ENCODE measurements at places on chromosomes 3 and 15. TPM values are rescaled to one million over a fixed set of nuclear protein-coding genes. Genes with fewer than 3 reads are reported as not detected.

DNA sequence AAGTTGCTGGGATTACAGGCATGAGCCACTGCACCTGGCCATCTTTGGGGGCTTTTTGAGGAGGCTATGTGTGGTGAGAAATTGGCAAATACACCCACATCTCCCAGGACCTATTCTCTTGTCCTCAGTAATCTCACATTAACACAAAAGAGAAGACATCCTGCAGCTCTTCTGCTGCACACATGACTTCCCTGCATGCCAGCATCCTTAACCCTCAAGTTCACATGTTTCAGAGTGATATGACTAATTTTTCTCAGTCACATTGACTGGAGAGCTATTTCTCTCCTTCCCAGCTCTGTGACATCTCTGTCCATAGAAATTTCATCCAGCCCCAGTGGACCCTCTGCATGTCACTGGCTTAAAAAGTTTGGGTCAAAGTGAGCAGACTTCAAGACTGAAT lies 1.9 kb upstream of the SKIC8 start:
- no peak for DNase-seq
- peaks cover 6% of the 10 kb centered on the region for H3K27me3 ChIP-seq
- H3K4me1 ChIP-seq, result peaks cover 13% of the 10 kb centered on the region
- no peak overlapping the region for H3K27ac ChIP-seq
- no peaks in the 10 kb centered on the region for H3K36me3 ChIP-seq

- peak overlapping the region; percentile 92 for H3K27ac ChIP-seq
- DNase-seq, result peak; percentile 24
- peaks cover 42% of the 10 kb centered on the region for H3K4me1 ChIP-seq
- no peaks in the 10 kb centered on the region for H3K27me3 ChIP-seq
- H3K4me3 ChIP-seq, result peak overlapping the region; percentile 88
Observed at GRCh38 chr3:61562721-61563312, 1.4 kb downstream of the PTPRG start.

GRCh38 chr15:87021751-87022150 lies 942.1 kb downstream of the AGBL1 start:
- no peaks in the 10 kb centered on the region for H3K4me1 ChIP-seq
- DNase-seq, result no peak
- no peak overlapping the region for H3K27ac ChIP-seq
- H3K36me3 ChIP-seq, result no peaks in the 10 kb centered on the region
- no peaks in the 10 kb centered on the region for H3K27me3 ChIP-seq

GRCh38 chr3:147384210-147385058 lies 21.9 kb downstream of the ZIC4 start:
- no peak for DNase-seq
- no peaks in the 10 kb centered on the region for H3K4me1 ChIP-seq
- peaks cover 100% of the 10 kb centered on the region for H3K27me3 ChIP-seq
- H3K36me3 ChIP-seq, result no peaks in the 10 kb centered on the region
- H3K27ac ChIP-seq, result no peak overlapping the region

DNA sequence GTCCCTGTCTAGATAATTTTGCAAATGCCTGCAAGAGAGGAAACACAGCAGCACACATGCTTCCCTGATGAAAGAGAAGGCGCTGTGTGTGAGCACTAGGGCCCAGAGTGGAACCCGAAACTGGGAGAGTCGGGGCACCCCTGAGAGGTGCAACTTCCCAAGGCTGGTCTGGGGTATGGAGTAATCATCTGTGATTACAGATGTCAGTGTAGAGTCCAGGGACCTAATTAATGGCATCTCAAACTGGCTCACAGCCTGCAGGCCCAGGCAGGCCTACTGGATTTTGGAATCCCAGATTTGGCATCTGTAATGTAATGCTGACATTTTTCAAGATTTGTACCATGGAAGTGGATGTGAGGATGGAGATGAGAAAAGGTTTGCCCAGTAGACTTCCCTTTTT lies 29.4 kb downstream of the PGPEP1L start:
- DNase-seq, result no peak
- H3K4me1 ChIP-seq, result peaks cover 5% of the 10 kb centered on the region
- no peak overlapping the region for H3K4me3 ChIP-seq
- H3K27ac ChIP-seq, result no peak overlapping the region
- H3K27me3 ChIP-seq, result no peaks in the 10 kb centered on the region

- peaks cover 43% of the 10 kb centered on the region for H3K4me1 ChIP-seq
- no peaks in the 10 kb centered on the region for H3K27me3 ChIP-seq
- peak within 1 kb of the TSS; percentile 85 for H3K4me3 ChIP-seq
- H3K27ac ChIP-seq, result peak within 1 kb of the TSS; percentile 96
Observed at GRCh38 chr15:69452692-69453521, at the start of gene RPLP1. Gene RPLP1, plus strand, starts transcription at chr15:69452818. Its CDS starts 131 bp downstream, at chr15:69452949.

DNA sequence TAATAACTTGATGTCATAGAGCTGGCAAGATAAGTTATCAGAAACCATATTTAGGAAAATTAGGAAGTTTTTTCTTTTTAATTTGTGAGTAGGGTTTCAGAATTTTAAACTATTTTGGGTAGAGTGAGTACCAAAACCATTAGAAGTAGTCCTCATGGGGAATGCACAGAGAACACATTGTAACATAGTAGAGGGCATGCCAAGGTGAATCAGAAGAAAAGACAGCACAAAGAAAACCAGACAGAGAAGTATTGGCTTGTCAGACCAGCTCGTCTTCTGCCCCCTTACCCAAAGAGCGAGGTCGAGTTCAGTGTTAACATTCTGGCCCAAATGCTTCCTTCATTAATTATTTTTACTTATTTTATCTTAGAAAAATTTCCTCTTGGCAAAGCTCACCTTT lies 121.3 kb upstream of the SAMMSON start:
- H3K27ac ChIP-seq, result no peak overlapping the region
- H3K27me3 ChIP-seq, result no peaks in the 10 kb centered on the region
- no peak for DNase-seq
- H3K4me1 ChIP-seq, result peaks cover 43% of the 10 kb centered on the region
- no peaks in the 10 kb centered on the region for H3K36me3 ChIP-seq

- no peaks in the 10 kb centered on the region for H3K36me3 ChIP-seq
- H3K4me3 ChIP-seq, result no peak overlapping the region
- no peak overlapping the region for H3K27ac ChIP-seq
- no peaks in the 10 kb centered on the region for H3K4me1 ChIP-seq
- DNase-seq, result no peak
Observed at GRCh38 chr3:194810076-194810475, 124.4 kb downstream of the FAM43A start.

GRCh38 chr15:59636184-59636583 lies 21.1 kb downstream of the GTF2A2 start:
- no peak overlapping the region for H3K27ac ChIP-seq
- no peak overlapping the region for H3K4me3 ChIP-seq
- H3K36me3 ChIP-seq, result no peaks in the 10 kb centered on the region
- no peaks in the 10 kb centered on the region for H3K4me1 ChIP-seq

DNA sequence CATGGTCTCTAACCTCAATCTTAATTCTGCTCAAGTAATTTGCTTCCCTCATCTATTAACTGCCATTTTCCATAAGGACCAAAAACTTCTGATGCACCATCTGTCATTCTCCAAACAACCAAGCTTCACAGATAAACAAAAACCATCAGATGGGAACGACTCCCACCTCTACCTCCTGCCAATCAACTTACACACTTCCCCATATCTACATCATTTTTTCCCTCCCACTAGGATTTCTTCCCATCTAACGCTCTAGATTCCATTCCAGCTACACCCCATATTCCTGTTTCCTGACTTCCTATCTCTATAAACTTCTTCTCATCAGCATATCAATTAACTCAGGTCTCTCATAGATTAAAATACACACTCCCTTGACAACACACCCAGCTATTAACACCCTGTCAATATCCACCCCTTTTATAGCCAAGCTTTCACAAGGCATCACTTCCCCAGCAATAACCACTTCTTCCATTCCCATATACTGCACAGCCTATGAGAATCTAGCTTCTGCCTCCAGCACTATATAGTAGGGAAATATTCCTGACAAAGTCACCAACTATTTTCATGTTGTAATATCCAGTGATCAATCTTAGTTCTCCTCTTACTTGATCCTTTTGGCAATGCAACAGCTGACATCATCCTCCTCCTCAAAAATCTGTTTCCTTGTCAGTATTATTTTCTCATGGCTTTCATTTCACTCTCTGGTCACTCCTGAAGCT lies 39.2 kb downstream of the SNX4 start:
- peaks cover 82% of the 10 kb centered on the region for H3K36me3 ChIP-seq
- H3K4me1 ChIP-seq, result no peaks in the 10 kb centered on the region
- H3K27me3 ChIP-seq, result no peaks in the 10 kb centered on the region
- H3K27ac ChIP-seq, result no peak overlapping the region
- no peak for DNase-seq

- DNase-seq, result no peak
- no peaks in the 10 kb centered on the region for H3K4me1 ChIP-seq
- H3K27me3 ChIP-seq, result no peaks in the 10 kb centered on the region
- H3K36me3 ChIP-seq, result no peaks in the 10 kb centered on the region
Observed at GRCh38 chr3:174891524-174892203, 32.5 kb downstream of the NAALADL2 start.

DNA sequence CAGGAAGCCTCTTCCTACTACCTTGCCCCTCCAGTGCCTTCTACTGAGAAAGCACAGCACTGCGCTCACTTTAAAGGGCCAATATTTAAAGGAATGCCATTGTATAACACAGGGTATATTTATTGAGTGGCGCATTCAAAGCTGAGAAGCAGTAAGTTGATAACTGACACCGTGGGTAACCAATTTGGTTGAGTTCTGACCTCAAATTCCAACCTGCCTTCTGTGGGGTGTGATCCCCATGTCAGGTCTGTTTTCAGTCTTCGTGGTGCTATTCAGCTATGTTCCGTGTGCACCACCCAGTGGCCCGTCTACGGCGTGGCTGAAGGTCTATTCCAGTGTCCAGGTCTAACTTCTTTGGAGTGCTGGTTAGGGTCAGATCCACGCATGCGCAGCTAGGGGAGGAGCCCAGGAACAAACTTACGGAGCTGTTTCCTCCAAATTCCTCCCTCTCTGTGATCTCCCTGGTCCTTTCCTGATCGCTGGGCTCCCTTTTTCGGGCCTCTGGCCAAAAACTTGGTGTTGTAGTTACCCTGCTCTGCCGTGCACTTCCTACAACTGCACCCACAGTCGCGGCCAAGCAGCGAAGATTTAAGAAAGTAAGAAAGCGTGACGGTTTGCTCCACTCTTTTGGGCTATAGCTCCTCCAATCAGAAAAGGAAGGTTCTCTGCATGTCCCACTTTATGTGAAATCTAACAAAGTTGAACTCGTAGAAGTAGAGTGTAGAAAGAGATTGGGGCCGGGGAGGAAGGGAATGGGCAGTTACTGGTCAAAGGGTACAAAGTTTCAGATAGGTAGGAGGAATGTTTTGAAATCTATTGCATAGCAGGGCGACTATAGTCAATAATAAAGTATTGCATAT lies 7.7 kb downstream of the LRRC2 start:
- DNase-seq, result peak; percentile 81
- peak overlapping the region; percentile 56 for H3K27ac ChIP-seq
- H3K27me3 ChIP-seq, result no peaks in the 10 kb centered on the region
- no peak overlapping the region for H3K4me3 ChIP-seq
- H3K4me1 ChIP-seq, result peaks cover 3% of the 10 kb centered on the region
- no peaks in the 10 kb centered on the region for H3K36me3 ChIP-seq

DNA sequence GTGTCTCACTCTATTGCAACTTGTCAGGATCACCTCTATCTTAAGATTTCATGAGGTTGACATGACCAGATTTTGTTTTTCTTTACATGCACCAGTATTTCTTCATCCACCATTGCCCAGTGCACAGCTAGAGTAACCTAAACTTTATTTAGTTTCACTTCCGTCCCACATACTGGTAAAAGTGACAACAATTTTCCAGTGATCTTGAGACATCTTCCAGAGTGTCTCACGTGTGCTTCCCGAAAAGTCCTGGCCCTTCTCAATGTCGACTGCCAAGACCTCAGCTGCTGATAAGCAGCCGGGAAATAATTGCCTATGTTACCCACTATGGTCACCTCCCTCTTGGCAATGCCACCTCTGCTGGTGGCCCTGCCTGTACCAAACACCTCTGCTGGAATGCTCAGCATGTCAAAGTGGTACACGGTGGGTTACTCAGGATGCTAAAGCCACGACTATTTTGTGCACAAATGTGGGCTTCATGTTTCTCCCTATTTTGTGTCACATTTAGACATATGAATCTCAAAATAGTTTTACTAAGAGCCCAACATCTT lies 379.7 kb upstream of the TGFBR2 start:
- no peak overlapping the region for H3K4me3 ChIP-seq
- peaks cover 35% of the 10 kb centered on the region for H3K4me1 ChIP-seq
- H3K27ac ChIP-seq, result peak overlapping the region; percentile 68
- H3K27me3 ChIP-seq, result no peaks in the 10 kb centered on the region
- no peaks in the 10 kb centered on the region for H3K36me3 ChIP-seq

DNA sequence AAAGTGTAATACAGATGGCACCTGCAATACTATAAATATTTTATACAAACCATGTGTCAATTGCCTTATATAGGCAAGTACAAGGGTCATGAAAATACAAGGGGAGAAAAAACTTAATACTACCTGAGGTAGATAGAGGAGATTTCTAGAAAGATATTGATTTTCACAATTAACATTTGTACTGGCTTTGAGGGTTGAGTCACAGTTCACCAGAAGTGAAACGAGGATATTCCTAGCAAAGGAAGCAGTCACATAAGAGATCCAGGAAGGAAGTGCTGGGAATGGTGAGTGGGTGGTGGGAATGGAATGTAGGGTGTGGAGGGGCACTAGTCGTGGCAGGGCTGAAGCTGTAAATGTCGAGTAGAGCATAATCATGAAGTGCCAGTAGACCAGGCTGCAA lies 108.7 kb downstream of the P2RY1 start:
- H3K27ac ChIP-seq, result no peak overlapping the region
- H3K4me3 ChIP-seq, result no peak overlapping the region
- no peaks in the 10 kb centered on the region for H3K4me1 ChIP-seq
- H3K36me3 ChIP-seq, result no peaks in the 10 kb centered on the region
- no peaks in the 10 kb centered on the region for H3K27me3 ChIP-seq

DNA sequence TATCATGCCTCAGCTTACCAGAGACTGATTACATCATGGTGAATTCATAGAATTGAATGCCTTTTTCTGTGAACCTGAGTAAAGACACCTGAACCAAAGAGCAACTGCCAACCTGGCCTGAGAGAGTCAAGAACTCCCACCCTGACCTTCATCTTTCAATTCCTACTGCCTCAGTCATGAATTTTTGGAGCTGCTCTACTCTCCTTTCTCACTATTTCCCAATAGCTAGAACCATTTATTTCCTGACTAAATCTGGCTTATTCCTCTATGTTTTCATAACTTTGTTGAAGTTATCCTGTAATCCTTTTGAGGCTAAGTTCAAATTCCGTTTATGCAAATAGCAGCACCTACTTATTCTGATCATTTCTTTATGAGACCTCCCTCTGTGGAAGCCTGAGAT lies 712.4 kb upstream of the UBE2E2 start:
- no peaks in the 10 kb centered on the region for H3K4me1 ChIP-seq
- H3K4me3 ChIP-seq, result no peak overlapping the region
- H3K27me3 ChIP-seq, result no peaks in the 10 kb centered on the region
- no peak for DNase-seq
- H3K27ac ChIP-seq, result no peak overlapping the region

- H3K36me3 ChIP-seq, result no peaks in the 10 kb centered on the region
Observed at GRCh38 chr3:190205739-190206138, 85.0 kb upstream of the P3H2 start.

The ERC2 gene
- total RNA-seq, result 3.5 TPM

The PARL gene
- total RNA-seq, result 63.7 TPM

The PXYLP1 gene
- 25.1 TPM for total RNA-seq

The ALPK3 gene
- 201 TPM for total RNA-seq

The MUSTN1 gene
- total RNA-seq, result 32.6 TPM

The GXYLT2 gene
- total RNA-seq, result 11.8 TPM

The LHFPL4 gene
- not detected for total RNA-seq

The MINAR1 gene
- total RNA-seq, result 0.04 TPM

The NUP210 gene
- total RNA-seq, result 2.1 TPM

The FOXB1 gene
- total RNA-seq, result not detected

Measured in heart right ventricle (tissue), 16 donors.